ENCODE measurements at places on chromosomes 2 and 18. TPM values are rescaled to one million over a fixed set of nuclear protein-coding genes. Genes with fewer than 3 reads are reported as not detected.

The CHRNA1 gene
- not detected for total RNA-seq

DNA sequence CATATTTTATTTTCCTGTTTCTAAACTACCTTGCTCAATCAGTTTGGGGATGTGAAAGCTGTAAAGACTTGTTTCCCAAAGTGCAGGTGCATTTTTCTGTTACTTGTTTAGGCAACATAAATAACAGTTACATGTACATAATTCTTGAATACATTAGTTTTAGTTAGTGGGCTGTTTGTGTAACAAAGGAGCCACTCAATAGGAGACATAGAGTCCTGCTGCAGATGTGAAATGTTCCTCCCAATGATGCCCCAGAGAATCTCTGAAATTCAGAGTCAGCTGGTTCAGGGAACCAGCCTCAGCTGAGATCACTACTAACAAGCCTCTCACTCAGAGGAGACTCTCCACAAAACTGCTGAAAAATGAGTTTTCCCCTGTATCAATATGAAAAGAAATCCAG lies 91.5 kb upstream of the TWSG1 start:
- H3K4me1 ChIP-seq: peaks cover 3% of the 10 kb centered on the region
- no peak overlapping the region for H3K27ac ChIP-seq
- H3K4me3 ChIP-seq: no peak overlapping the region
- peaks cover 2% of the 10 kb centered on the region for H3K36me3 ChIP-seq
- no peaks in the 10 kb centered on the region for H3K27me3 ChIP-seq

The CXXC1 gene
- 38.4 TPM for total RNA-seq

The B3GNT7 gene
- 1.1 TPM for total RNA-seq

The CNGA3 gene
- not detected for total RNA-seq

- H3K4me3 ChIP-seq: no peak overlapping the region
- H3K27me3 ChIP-seq: no peaks in the 10 kb centered on the region
- H3K4me1 ChIP-seq: no peaks in the 10 kb centered on the region
- no peaks in the 10 kb centered on the region for H3K36me3 ChIP-seq
- no peak overlapping the region for H3K27ac ChIP-seq
Observed at GRCh38 chr18:51578406-51578980, 381.0 kb upstream of the MEX3C start.

Data from liver (tissue), 10 donors.